T-helper 2 cell treated with Interferon-gamma antibody and Interleukin-4, amounts not matched to agents 5 μg/mL and 100 μg/mL, for 36 hours (primary cell): ENCODE measurements at places on chromosomes 6 and 20.

DNA sequence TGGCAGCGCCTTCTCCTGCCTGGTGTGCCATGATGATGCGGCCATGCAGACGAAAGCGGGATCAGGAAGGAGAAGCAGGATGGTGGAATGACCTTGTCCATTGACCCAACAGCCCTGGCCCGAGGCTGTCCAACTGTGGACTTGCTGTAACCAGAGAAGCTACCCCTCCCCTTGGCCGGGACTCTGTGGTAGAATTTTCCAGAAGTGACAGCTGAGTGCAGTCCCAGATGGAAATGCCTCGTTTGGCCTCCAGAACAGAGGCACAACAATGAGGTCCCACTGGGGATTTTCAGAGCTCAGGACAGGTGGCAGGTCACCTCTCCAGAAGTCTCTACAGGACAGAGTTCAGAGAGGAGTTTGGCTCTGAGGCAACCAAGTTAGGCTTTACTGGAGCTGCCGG lies 299.2 kb upstream of the CDH4 start:
- no peak for DNase-seq

DNA sequence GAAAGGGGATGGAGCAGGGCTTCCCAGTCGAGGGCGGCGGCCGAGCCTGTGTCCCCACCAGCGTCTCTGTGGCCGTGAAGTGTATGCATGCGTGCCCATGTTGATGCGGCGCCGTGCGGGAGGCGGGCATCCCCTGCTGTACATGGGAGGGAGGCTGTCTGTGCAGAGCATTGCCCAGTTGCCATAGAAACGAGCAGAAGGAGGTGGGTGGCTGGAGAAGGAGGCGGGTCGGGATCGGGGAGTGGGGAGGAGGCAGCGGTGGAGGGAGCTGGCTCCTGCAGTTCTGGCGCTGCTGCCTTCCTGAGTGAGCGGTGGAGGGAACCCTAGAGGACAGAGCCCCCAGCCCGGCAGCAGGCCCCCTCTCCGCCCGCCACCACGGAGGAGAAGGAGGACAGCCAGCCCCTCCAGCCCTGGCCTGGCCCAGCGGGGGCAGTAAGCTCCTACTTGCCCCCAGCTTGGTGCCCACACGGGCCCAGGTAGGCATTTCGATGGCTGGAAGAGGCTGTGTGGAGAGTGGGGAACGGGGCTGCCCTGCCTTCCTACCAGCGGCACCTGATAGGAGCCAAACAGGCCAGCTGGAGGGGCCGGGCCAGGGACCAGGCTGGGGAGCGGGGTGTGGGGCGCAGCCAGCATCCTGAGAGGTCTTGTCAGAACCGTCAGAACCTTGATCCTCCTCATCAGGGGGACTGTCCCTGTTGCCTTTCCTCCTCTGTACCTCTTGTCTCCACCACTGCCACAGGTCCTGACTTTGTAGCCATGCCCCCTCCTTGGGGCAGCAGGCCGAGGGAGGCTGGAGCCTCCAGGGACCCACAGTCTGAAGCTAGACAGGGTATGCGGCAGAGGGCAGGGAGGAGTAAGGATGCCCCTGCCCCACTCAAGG lies 41.3 kb downstream of the SPDEF start:
- no peak for DNase-seq

- no peak for DNase-seq
Measured at GRCh38 chr20:23826541-23827021, at the start of gene CST2. TSS of gene CST2 (minus strand) at chr20:23826729. CDS start at chr20:23826660, 69 bp downstream.

DNA sequence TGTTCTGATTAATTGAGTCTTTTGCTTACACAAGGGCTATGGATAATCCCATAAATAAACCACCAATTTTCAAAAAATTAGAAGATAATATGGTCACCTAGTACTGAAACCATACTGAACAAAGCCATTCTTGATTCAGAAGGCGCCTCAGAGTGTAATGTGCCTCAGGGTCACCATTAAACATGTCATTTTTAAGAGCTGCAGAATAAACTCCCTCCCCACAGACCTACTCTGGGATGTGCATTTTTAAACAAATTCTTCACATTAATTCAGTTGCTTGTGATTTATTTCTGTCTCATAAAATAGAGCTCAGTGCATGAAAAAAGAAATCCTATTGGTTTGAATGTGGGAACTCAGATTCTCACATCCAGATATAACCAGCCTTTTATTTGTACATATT lies 202.1 kb upstream of the HEY2 start:
- DNase-seq, result no peak

DNA sequence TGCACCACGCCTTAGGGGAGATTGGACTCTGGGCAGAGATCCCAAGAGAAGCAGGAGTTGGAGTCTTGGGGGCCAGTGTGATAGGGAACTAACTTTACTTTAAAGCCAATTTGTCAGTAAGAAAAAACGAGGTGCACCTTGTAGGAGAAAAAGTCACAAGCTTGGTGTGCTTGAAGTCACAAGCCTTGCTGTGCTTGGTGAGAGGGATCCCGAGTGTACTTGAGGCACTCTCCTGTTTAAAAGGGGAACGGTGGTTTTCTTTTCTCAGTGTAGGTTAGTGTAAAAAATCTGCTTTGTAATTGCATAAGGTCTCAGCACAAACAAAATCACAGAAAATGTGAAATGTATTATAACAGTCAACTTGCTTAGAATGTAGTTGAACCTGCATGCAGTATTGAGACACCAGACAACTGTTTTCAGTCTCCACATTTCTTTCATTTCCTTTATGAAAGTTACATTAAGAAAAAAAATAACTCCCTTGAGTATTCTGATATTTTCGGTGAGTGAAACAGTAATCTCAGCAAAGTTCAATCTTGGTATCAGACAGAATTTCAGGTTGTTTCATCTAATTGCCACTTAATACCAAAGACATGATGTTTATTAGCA lies 111.1 kb upstream of the DUSP22 start:
- no peak for DNase-seq

GRCh38 chr6:72654071-72654621 lies 32.3 kb downstream of the KCNQ5 start:
- no peak for DNase-seq

DNA sequence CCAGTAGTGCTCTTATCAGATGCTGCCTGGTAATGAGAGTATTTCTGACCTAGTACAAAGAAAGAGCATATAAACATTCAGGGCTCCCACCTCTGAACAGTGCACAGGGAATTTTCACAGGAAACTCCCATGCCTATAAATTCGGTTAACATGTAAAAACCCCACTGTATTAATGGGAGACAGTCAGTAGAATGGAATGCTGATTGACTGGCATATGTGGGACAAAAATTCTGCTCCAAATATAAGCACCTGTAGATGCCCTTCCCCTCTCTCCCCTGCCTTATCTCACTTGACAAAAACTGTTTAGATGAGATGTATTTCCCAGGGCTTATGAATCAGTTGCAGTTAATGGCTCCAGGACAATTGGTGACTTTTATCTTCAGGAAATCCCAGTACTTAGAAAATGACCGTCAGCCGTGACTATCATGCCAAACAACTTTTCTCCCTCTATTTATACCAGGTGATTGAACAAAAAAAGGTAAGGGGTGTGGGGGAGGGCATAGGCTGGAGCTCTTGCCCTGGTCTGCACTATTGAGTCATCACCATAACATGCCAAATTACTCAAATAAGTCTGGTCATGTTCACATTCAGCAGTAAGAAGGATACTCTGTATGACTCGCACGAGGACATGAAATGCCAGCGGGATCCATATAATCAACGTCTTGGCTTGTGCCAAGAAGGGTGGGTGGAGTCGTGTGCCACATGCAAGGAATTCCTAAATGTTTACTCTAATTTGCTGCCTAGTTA lies 176.4 kb upstream of the BMP2 start:
- DNase-seq, result no peak
